ENCODE measurements at places on chromosomes 5 and 9. TPM values are rescaled to one million over a fixed set of nuclear protein-coding genes. Genes with fewer than 3 reads are reported as not detected.

Gene UQCRQ
- 160 TPM for total RNA-seq

Gene GRM6
- not detected for total RNA-seq

Gene PRR7
- total RNA-seq = 4.8 TPM

Gene GPR150
- total RNA-seq = 0.83 TPM

DNA sequence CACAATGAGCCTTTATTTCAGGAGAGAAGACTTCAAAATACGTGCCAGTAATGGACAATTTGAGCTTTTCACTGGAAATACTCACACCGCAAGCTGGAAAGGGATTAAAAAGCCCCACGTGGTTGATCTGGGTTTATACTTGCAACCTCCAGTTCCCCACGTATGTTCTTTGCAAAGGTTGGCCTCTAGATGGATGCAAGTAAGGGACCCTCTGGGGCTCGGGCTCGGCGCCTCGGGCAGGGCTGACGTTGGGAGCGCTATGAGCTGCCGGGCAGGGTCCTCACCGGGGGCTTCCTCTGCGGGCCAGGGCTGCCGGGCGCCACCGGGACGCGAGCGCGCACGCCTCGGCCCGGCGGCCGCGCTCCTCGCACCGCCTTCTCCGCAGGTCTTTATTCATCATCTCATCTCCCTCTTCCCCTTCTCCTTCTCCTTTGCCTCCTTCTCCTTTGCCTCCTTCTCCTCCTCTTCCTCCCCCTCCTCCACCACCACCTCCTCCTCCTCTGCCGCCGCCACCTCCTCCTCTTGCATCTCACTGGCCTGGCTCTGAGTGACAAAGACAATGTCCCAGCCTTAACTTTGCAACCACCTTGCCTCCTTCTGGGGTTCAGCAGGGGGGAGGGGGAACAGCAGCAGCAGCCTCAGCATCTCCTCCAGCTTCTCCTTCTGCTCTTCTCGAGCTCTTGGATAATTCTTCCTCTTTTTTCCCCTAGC is 701 bp upstream of the ZNF462 start:
- no peaks in the 10 kb centered on the region for H3K4me1 ChIP-seq
- H3K27me3 ChIP-seq = peaks cover 15% of the 10 kb centered on the region
- peak overlapping the region; percentile 52 for H3K4me3 ChIP-seq
- peak overlapping the region; percentile 84 for H3K27ac ChIP-seq

DNA sequence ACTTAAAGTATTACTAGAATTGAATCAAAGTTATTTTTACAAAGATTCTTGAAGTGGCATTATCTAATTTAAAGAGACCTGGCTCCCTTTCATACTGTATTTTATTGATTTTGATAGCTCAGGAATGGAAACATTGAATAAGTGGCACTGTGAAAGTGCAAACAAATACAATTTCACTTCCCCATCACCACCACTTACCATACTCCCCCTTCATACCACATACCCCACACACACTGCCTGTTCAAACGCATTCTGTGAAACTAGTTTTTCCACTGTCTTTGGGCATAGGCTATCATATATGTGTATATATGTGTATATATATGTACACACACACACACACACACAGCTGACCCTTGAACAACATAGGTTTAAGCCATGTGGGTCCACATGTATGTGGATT is 62.1 kb upstream of the ATG10 start:
- H3K27me3 ChIP-seq = no peaks in the 10 kb centered on the region
- H3K4me3 ChIP-seq = no peak overlapping the region
- H3K4me1 ChIP-seq = no peaks in the 10 kb centered on the region
- DNase-seq = no peak
- no peak overlapping the region for H3K27ac ChIP-seq

GRCh38 chr5:18944771-18945170 is 1043.2 kb downstream of the CDH18 start:
- H3K4me1 ChIP-seq = no peaks in the 10 kb centered on the region
- H3K27ac ChIP-seq = no peak overlapping the region
- DNase-seq = no peak
- H3K27me3 ChIP-seq = no peaks in the 10 kb centered on the region
